ENCODE measurements at places on chromosomes 12 and 14.
A peak's percentile ranks its signal among the peaks of the same experiment; 100 is the strongest.

GRCh38 chr12:59723520-59723919 lies 127.7 kb downstream of the SLC16A7 start:
- H3K27me3 ChIP-seq: no peaks in the 10 kb centered on the region
- H3K36me3 ChIP-seq: no peaks in the 10 kb centered on the region
- no peak overlapping the region for H3K4me3 ChIP-seq
- no peaks in the 10 kb centered on the region for H3K4me1 ChIP-seq
- no peak overlapping the region for H3K27ac ChIP-seq

- H3K4me3 ChIP-seq: no peak overlapping the region
- DNase-seq: no peak
- H3K27ac ChIP-seq: no peak overlapping the region
- H3K36me3 ChIP-seq: peaks cover 7% of the 10 kb centered on the region
- no peaks in the 10 kb centered on the region for H3K27me3 ChIP-seq
- H3K4me1 ChIP-seq: no peaks in the 10 kb centered on the region
Observed at GRCh38 chr12:11855983-11856374, 206.5 kb downstream of the ETV6 start.

GRCh38 chr14:73723797-73724661 lies 9.8 kb upstream of the PNMA1 start:
- no peak for DNase-seq
- H3K36me3 ChIP-seq: peaks cover 77% of the 10 kb centered on the region
- H3K27me3 ChIP-seq: no peaks in the 10 kb centered on the region
- H3K4me1 ChIP-seq: peaks cover 7% of the 10 kb centered on the region
- H3K27ac ChIP-seq: no peak overlapping the region
- H3K4me3 ChIP-seq: no peak overlapping the region

GRCh38 chr12:102562836-102563425 lies 82.6 kb upstream of the IGF1 start:
- no peak overlapping the region for H3K27ac ChIP-seq
- H3K36me3 ChIP-seq: no peaks in the 10 kb centered on the region
- no peak for DNase-seq
- no peak overlapping the region for H3K4me3 ChIP-seq

DNA sequence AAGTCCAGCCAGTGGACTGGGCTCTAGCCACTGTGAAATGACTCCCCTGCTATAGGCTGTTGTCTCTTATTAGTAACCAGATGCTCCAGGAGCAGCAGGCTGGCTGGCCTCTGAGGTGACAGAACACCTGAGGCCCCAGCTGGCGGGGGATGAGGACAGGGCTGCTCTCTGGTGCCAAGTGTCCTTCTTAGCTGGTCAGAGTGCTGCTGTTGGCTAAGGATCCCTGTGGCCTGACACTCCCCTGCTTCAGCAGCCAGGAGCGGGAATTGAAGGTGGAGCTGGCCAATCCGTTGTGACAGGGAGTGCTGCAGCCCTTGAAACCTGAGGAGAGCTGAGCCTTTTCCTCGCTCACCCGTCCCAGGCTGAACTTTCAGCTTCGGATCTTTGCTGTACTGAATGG lies 30.7 kb downstream of the TMEM229B start:
- H3K4me1 ChIP-seq: no peaks in the 10 kb centered on the region
- DNase-seq: no peak
- no peaks in the 10 kb centered on the region for H3K27me3 ChIP-seq
- no peak overlapping the region for H3K27ac ChIP-seq
- H3K4me3 ChIP-seq: no peak overlapping the region

GRCh38 chr12:94997061-94997460 lies 6.4 kb downstream of the NDUFA12 start:
- DNase-seq: no peak
- no peaks in the 10 kb centered on the region for H3K27me3 ChIP-seq
- peaks cover 5% of the 10 kb centered on the region for H3K36me3 ChIP-seq
- peaks cover 24% of the 10 kb centered on the region for H3K4me1 ChIP-seq
- no peak overlapping the region for H3K27ac ChIP-seq

DNA sequence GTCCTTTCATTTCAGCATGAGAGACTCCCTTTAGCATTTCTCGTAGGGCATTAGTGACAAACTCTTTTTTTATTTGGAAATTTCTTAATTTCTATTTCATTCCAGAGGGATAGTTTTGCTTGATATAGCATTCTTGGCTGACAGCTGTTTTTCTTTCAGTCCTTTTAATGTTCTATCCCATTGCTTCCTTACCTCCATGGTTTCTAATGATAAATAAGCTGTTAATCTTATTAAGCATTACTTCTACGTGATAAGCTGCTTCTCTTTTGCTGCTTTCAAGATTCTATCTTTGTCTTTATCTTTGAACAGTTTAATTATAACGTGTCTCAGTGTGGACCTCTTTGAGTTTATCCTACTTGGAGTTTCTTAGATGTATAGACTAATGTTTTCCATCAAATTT lies 11.6 kb upstream of the TMEM63C start:
- DNase-seq: no peak
- no peaks in the 10 kb centered on the region for H3K36me3 ChIP-seq
- H3K4me3 ChIP-seq: no peak overlapping the region

DNA sequence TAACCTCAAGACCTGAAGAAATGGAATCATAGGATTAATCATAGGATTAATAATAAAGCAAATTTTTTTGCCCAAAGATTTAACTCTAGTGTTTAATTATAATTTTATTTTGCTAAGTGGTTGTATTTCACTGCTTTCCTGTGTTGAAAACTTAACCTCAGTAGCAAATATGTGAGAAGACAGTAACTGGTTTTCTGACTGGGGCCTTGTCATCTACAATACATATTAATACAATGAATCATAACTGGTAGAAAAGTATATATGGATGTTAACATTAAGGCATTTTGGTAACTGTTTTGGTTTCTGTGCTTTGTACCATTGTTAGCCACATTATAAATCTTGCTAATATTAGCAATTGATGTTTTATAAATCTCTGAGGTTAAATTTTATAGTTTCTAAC lies 92.2 kb downstream of the ACSS3 start:
- H3K4me1 ChIP-seq: no peaks in the 10 kb centered on the region
- no peaks in the 10 kb centered on the region for H3K27me3 ChIP-seq
- H3K27ac ChIP-seq: no peak overlapping the region
- H3K36me3 ChIP-seq: no peaks in the 10 kb centered on the region
- no peak for DNase-seq
- no peak overlapping the region for H3K4me3 ChIP-seq

DNA sequence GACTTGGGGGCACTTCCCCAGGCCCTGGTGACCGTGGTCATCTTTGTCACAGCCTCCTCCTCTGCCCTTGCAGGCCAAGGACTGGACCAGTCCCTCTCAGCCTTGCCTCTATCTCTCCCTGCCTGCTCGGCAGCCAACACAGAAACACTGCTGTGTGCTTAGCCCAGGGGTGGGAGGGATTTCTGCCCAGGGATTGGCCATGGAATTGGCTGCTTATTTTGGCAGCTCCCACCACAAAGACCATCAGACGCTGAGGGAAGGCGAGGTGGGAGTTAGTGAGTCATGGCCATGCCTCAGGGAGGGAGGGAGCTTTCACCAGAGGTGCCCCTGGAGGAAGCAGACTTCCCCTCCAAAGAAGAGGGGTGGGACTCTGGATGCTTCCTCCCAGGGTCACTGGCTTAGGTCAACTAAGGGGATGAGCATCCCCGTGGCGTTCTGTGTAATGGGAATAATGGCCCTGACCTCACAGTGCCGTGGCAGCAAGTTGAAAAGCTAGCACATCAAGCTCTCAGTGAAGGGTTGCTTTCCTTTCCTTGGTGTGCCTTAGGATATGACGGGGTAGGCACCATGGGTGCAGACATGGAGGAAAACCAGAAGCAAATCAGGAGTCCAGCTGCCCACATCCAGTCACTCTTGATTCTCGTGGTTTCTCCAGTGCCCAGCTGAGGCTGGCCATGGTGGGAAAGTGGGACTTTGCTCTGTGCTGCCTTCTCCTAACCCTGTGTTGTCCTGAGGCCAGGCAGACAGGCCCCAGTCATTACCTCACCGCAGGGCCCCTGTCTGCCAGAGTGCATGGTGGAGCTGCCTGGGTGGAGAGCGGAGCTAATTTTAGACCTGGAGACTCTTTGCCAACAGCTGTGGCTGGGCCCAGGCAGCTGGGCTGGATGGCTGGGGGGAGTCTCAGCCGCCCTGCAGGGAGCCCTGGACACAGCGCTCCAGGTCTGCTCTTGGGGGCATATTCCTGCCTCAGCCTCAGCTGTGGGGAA lies 21.4 kb downstream of the B4GALNT3 start:
- H3K27ac ChIP-seq: no peak overlapping the region
- H3K4me3 ChIP-seq: no peak overlapping the region
- no peaks in the 10 kb centered on the region for H3K27me3 ChIP-seq
- DNase-seq: no peak
- no peaks in the 10 kb centered on the region for H3K36me3 ChIP-seq
- H3K4me1 ChIP-seq: no peaks in the 10 kb centered on the region

GRCh38 chr12:91256411-91256810 lies 73.8 kb upstream of the DCN start:
- no peak for DNase-seq
- no peaks in the 10 kb centered on the region for H3K36me3 ChIP-seq
- no peaks in the 10 kb centered on the region for H3K27me3 ChIP-seq
- no peak overlapping the region for H3K27ac ChIP-seq

GRCh38 chr12:99598785-99599184 lies 48.8 kb upstream of the GARIN6 start:
- no peak for DNase-seq
- H3K27me3 ChIP-seq: no peaks in the 10 kb centered on the region
- H3K4me3 ChIP-seq: no peak overlapping the region
- H3K4me1 ChIP-seq: no peaks in the 10 kb centered on the region
- H3K27ac ChIP-seq: no peak overlapping the region
- no peaks in the 10 kb centered on the region for H3K36me3 ChIP-seq

GRCh38 chr14:57314396-57315089 lies 45.8 kb downstream of the AP5M1 start:
- no peak overlapping the region for H3K4me3 ChIP-seq
- H3K4me1 ChIP-seq: no peaks in the 10 kb centered on the region
- no peak overlapping the region for H3K27ac ChIP-seq
- H3K36me3 ChIP-seq: no peaks in the 10 kb centered on the region

- H3K4me1 ChIP-seq: no peaks in the 10 kb centered on the region
- no peak overlapping the region for H3K27ac ChIP-seq
- no peaks in the 10 kb centered on the region for H3K27me3 ChIP-seq
- H3K36me3 ChIP-seq: no peaks in the 10 kb centered on the region
- no peak for DNase-seq
- no peak overlapping the region for H3K4me3 ChIP-seq
Observed at GRCh38 chr12:62003701-62004100, 256.5 kb upstream of the USP15 start.

DNA sequence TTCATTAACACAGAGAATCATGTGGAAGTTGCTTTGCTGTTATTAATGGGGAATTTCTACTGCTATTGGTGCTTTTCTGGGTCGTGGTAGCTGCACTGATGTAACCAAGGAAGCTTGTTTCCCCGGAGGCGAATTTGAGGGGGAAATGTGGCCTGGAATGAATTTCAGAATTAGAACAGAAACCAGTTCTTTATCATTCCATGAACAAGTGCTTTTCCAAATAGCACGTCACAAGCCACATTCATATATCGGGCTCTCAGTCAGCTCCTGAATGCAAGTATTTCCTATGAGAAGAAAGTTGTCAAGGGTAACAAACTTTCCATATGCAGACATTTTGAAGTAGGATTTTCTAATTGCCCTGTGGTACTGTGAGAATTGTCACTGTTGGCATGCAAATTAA lies 1353.2 kb downstream of the AACS start:
- no peak overlapping the region for H3K4me3 ChIP-seq
- no peaks in the 10 kb centered on the region for H3K36me3 ChIP-seq
- no peak for DNase-seq
- no peak overlapping the region for H3K27ac ChIP-seq
- no peaks in the 10 kb centered on the region for H3K4me1 ChIP-seq

GRCh38 chr12:2323532-2324255 lies 270.9 kb downstream of the CACNA1C start:
- H3K4me3 ChIP-seq: no peak overlapping the region
- H3K4me1 ChIP-seq: no peaks in the 10 kb centered on the region
- no peak for DNase-seq
- H3K27ac ChIP-seq: no peak overlapping the region
- H3K27me3 ChIP-seq: peaks cover 6% of the 10 kb centered on the region

DNA sequence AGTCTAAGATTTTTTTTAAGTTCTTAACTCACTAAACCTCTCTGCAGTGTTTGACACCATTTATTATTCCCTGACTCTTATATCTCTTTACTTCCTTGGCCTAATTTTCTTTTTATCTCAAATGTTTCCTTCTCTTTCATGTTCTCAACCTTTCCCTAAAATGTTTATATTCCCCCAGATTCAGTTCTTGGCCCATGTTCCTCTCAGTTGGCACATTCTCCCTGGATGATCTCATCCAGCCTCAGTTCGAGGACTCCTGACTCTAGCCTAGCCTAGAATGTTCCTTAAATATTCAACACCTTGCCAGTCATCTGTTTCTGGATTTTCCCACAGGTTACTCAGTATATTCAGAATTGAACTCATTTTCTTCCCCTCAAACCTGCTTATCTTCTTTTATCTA lies 81.3 kb downstream of the SCN8A start:
- H3K36me3 ChIP-seq: no peaks in the 10 kb centered on the region
- no peak overlapping the region for H3K27ac ChIP-seq
- DNase-seq: no peak
- H3K27me3 ChIP-seq: no peaks in the 10 kb centered on the region

DNA sequence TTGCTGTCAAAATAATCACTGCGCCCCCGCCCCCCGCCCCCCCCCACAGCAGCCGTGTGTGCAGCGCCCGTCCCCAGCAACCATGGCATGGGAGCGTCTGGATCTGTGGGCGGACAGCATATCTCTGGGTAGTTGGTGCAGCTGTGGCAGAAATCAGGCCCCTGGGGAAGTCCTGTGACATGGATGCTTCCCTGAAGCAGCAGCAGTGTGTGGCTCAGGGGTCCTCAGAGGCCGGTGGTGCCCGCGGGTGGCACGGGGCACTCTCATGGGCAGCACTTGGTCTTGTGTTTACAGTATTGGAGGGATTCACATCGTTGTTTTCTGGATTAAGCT lies 19.2 kb downstream of the XRCC3 start:
- no peaks in the 10 kb centered on the region for H3K4me1 ChIP-seq
- H3K36me3 ChIP-seq: peaks cover 20% of the 10 kb centered on the region
- no peak overlapping the region for H3K4me3 ChIP-seq
- no peak overlapping the region for H3K27ac ChIP-seq
- DNase-seq: no peak

DNA sequence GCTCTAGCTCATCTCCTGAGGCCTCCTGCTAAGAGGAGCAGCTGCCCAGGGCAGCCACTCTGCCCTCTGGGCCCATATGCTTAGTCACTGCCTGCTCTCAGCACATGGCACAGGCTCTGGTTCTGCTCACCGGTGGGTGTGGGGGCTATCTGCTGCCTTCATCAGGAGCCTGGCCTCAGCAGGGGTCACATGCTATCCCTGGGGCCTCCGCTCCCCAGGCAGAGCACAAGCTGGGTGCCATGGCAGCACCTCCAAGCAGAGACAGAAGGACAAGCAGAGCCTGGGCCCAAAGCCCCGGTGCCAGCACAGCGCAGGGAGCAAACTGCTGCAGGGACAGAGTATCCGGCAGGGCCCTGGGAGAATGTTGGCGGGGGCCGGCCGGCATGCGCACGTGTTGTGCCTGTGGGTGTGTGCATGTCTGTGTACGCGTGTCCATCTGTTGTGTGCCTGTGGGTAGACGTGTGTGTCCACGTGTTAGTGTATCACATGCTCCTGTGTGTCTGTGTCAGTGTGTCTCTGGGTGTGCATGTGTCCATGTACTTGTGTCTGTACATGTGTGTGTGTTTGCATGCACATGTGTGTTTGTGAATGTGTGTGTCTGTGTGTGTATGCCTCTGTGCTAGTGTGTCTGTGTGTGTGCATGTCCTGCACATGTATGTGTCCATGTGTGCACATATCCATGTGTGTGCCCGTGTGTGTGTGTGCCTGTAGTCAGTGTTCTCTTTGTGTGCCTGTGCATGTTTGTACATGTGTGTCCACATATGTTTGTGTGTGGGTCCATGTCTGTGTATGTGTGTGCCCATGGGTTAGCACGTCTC lies 326.9 kb downstream of the TMEM121 start:
- no peaks in the 10 kb centered on the region for H3K36me3 ChIP-seq
- no peak overlapping the region for H3K27ac ChIP-seq
- peak; percentile 30 for DNase-seq
- peaks cover 24% of the 10 kb centered on the region for H3K4me1 ChIP-seq
- no peaks in the 10 kb centered on the region for H3K27me3 ChIP-seq
